Hematopoietic multipotent progenitor cell treated with erythropoietin and hydrocortisone succinate and interleukin-3 and kit ligand, for 6 days (in vitro differentiated cells): ENCODE measurements at places on chromosomes 13 and 19.

DNA sequence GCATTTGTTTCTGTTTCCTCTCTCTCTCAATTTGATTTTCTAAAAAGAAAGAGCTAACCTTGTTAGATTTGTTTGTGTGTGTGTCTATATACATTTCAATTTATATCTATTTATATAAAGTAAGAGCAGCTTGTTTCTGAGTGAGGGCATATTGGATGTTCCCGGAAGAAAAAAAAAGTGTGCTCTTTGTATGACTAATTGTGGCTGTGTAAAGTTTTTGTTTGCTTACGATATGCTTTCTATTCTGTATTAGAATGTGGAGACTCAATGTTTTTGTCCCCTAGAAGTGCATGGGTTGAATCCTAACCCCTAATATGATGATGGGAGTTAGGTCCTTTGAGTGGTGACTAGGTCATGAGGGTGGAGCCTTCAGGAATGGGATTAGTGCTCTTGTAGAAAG, 66.6 kb upstream of the C1QTNF9B start:
- DNase-seq: no peak

- no peak for DNase-seq
These were observed 41.9 kb downstream of the EPSTI1 start for GRCh38 chr13:42950181-42950580.

DNA sequence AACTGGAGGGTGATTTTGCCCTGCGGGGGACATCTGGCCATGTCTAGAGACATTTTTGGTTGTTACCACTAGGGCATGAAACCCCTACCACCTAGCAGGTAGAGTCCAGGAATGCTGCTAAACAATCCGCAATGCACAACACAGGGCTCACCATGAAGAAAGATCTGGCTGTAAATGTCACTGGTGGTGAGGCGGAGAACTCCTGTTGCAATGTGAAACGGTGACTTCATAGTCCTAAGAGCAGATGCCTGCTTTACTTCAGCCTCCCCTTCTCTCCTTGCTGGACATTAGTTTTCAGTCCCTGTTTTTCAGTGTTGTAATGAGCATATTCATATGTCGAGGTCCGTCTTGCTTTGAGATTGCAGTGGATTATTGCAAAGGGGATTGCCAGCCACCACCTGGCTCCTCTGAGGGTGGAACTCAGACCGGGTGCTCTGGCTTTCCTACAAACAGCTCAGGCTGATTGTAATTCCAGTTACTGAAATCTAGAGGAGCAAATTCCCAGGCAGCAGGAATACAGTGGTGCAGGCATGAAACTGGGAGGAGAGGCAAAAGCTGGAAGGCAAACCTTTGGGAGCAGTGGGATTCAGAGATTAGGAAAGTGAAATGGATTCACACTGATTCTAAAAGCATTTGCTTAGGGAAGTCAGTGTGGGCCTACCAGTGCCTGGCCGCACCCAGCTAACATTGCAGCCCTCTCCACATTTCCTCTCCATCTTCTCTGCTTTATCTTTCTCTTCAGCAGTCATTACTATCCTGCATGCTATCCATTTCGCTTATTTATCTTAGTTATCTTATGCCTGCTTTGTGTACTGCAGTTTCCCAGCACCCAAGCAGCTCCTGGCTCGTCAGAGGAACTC, 76.1 kb upstream of the PCDH8 start:
- no peak for DNase-seq

GRCh38 chr13:95880331-95880730, 172.9 kb downstream of the UGGT2 start:
- peak; percentile 64 for DNase-seq

- DNase-seq: peak; percentile 74
These were observed 17.7 kb downstream of the INTS6 start for GRCh38 chr13:51435002-51435578.

DNA sequence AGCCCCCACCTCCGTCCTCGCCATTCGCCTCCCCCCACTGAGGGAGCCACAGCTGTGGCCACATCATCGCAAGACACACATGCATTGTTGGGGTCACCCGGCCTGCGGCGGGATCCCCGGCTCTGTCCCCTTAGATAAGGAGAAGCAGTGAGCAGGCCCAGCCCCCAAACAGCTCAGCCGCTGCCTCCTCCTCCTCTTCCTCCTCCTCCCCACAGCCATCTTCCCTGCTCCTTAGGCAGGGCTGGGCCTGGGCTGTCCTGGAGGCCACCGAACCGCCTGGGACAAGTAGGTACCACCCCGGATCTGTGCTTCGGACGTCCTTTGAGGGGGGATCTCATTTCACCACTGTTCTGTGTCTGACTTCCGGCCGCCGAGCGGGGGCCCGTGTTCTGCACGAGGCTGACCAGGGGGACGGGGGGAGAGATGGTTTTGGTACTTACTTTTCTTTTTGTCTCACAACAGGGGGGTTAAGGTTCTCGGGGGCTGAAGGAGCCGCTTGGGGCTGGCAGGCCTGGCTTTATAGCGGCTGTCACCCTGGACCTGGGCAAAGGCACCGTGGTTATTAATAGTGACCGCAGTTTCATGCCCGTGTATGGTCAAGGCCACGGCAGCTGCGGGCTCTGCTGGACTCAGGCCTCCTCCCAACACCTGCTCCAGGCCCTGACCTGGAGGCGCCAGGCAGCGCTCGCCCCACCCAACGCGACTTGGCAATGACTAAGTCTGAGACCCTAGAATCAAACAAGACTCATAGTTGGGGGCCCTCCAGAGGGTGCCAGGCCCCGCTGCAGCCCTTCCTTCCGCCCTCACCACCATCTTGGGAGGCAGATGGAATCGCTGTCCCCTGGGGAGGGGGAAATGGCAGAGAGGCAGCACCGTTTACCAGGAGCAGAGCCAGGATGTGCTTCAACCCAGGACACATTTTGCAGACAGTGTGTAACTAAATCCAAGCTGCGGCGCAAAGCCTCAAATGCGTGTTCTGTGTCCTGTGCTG, 18.3 kb downstream of the NMRK2 start:
- peak; percentile 94 for DNase-seq

GRCh38 chr13:77319536-77319935, 7.4 kb downstream of the MYCBP2 start:
- no peak for DNase-seq

DNA sequence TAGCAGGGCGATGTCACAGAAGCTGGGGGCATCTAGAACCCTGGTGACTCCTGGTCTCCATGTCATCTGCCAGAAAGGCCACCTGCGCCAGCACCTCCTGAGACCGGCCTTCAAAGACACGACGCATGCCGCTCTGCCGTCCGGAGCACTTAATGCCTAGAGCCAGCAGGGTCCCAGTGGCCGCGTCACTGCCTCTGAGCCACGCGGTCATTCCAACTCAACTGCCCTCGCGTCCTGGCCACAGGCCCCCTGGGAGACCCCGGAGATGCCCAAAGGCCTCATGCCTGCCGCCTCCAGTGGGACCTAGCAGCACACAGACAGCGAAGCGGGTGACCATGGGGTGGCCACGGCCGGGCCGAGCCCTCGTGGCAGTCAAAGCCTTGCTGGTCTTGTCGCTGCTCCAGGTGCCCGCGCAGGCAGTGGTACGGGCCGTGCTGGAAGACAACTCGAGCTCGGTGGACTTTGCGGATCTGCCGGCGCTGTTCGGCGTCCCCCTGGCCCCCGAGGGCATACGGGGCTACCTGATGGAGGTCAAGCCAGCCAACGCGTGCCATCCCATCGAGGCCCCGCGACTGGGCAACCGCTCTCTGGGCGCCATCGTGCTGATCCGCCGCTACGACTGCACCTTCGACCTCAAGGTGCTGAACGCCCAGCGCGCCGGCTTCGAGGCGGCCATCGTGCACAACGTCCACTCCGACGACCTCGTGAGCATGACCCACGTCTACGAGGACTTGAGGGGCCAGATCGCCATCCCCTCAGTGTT, at the start of gene ZNRF4:
Gene ZNRF4, plus strand, starts transcription at position 51 of the 763 bp plus-strand sequence. Its CDS starts 75 bp downstream, at position 126.
- no peak for DNase-seq

DNA sequence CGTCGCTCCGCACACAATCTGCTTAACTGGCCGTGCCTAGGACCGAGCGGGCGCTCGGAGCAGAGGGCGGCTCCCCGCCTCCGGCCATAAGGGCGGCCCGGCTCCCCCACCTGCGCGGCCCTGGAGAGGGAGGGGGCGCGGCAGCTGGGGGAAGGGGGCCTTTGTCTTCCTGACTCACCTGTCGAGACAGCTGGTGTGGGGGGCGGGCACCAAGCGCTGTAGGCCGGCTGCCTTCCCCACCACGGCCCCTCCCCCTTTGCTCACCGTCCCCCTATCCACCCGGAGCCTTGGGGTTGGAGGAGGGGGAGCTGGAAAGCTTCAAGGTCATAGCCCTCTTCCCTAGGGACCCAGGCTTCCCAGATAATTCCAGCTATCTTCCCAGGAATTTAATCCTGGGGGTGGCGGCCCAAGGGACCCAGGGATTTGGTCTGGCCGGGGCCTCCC, 1.2 kb downstream of the VASP start:
- DNase-seq: peak; percentile 38

DNA sequence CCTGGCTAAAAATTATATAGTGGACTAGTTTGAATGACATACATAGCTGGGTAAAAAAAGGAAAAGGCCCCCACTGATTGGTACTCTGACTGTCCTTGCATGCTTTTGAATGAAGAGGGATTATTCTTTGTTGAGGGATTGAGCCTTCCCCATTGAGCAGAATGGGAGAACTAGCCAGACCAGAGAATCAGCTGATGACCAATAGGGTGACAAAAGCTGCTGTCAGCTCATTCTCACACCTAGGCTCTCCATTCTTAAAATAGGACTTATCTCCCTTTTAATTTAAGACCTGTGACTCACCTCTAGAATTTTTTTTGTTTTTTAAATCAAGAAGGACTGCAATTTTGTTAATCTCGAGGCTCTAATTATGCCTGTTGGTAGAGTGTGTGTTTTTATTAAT, 79.3 kb downstream of the CRYL1 start:
- no peak for DNase-seq

DNA sequence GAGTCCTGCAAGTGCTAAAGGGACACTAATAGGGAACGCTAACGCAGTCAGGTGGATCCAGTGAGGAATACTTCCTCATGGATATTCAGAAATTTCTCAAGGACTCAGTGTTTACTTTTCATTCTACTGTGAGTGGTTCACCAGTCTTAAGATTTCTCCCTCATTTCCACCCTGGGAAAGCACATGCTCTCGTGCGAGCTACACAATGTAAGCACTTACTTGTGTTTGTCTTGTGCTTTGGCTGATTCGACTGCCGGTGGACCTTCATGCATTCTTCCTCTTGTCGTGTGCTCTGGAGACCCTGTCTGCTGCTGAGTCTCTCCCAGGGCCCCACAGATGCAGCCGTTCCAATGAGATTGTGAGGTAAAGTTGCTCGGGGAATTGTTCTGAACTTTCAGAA, 180.1 kb downstream of the NUFIP1 start:
- DNase-seq: no peak

DNA sequence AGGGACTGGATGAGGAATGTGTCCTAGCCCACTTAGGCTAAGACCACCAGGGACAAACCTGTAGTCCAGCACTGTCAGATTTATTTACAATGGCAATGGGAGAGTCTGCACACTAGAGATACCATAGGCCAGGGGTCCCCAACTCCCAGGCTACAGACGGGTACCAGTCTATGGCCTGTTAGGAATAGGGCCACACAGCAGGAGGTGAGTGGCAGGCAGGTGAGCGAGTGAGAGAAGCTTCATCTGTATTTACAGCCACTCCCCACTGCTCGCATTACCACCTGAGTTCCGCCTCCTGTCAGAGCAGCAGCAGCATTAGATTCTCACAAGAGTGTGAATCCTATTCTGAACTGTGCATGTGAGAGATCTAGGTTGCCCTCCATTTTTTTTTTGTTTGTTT, 2.4 kb downstream of the THAP8 start:
- no peak for DNase-seq

DNA sequence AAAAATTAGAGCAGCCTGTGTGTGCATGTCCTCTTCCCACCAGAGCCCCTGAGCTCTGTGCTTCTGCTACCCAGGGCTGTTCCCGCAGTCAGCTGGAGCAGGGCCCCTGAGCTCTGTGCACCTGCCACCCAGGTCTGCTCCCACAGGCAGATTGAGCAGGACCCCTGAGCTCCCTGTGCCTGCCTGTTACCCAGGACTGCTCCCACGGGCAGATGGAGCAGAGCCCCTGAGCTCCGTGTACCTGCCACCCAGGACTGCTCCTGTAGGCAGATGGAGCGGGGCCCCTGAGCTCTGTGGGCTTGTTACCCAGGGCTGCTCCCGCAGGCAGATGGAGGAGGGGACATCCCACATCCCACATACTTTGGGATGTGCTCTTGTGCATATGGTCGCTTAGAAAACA, 186.8 kb upstream of the SOX1 start:
- no peak for DNase-seq

DNA sequence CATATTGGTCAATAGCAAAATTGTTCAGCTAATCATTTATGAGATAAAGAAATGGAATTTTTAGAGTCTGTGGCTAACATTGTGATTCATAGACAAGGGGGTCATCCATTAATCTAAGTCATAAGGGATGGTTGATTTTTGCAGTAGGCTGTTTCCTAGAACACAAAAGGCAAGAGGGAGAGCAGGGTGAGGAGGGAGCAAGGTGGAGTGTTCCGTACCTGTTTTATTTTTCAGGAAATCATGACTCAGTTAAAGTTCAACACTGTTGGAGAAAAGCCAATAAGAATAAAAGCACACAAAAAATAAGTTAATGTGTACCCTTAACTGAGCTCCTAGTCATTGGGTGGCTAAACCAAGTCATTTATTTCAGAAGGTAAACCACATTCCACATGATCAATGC, 512.4 kb upstream of the ATXN8OS start:
- no peak for DNase-seq

- no peak for DNase-seq
These were observed 457.9 kb downstream of the FOXO1 start for GRCh38 chr13:40208517-40208916.

- no peak for DNase-seq
These were observed 383.7 kb downstream of the DIAPH3 start for GRCh38 chr13:59780058-59780457.

DNA sequence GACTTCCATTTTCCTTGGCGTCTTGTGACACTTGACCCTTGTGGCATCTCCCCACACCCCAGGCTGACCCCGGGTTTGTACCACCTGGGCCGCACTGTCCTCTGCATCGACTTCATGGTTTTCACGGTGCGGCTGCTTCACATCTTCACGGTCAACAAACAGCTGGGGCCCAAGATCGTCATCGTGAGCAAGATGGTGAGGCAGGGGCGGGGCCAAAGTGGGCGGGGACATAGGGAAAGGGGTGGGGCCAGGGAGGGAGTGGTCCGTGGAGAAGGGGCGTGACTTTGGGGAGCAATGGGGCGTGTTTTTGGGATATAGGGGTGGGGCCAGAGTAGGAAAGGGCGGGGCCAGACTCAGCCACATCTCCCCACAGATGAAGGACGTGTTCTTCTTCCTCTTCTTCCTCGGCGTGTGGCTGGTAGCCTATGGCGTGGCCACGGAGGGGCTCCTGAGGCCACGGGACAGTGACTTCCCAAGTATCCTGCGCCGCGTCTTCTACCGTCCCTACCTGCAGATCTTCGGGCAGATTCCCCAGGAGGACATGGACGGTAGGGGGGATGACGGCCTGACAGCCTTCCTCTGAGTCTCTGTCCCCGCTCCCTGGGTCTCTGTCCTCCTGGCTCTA, 42.8 kb downstream of the TRPM4 start:
- DNase-seq: peak; percentile 55
